Stimulated activated CD8-positive, alpha-beta memory T cell treated with anti-CD3 and anti-CD28 coated beads, Interleukin-7, amount 100 ng/mL, for 1 hour (primary cell): ENCODE measurements at places on chromosomes 2 and 18.

- no peak for DNase-seq
Measured at GRCh38 chr2:166170356-166170755, 42.5 kb upstream of the SCN1A start.

DNA sequence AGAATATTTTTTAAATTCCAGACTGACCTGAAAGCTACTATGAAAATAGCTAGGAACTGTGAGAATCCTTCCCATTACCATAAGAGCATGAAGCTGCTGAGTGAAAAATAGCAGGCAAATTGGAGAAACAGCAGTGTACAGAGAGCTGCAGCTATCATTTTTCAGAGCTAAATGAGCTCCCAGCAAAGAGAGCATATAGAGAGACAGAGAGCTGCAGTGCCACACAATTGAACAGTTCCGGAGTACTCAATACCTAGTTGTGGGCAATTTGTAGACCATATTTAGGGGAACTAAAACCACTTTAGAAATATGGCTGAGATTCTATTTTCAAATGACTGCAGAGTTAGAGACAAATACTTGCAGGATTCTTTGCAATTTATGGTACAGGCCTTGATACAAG, 645.3 kb downstream of the STK39 start:
- DNase-seq = no peak

DNA sequence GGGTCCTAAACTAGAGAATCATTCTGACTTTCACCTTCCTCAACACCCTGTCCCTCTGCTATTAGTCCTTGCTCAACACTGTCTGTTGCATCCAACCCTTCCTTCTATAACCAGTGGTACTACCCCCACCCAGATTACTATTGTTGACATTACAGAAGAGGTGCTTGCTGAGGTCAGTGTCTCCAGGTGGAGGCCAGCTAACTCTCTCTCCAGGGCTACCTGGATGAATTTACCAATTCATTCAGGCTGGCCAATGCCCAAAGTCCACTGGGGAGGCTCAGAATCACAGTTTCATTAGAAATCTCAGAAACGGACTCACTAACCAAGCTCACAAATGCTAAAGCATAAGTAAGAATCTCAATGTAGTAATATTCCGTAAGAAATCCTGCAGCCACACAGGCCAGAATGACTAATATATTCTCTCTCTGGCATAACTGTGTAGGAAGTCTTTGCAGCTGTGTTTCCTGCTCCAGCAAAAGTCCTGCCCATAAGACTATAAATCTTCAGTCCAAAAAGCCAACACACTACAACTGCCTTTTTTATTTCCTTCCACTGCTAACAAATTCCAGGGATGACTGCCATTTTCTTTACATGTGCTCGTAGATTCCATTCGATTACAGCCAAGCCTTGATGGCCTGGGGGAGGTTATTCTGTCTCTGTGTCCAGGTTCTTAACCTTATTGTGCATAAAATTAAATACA, 10.0 kb upstream of the TTR start:
- DNase-seq = no peak

- no peak for DNase-seq
Measured at GRCh38 chr2:208980321-208980720, 443.5 kb upstream of the MAP2 start.

GRCh38 chr2:176421297-176422050, 152.2 kb downstream of the MTX2 start:
- DNase-seq = no peak
